ENCODE measurements at places on chromosomes 11 and 22. TPM values are rescaled to one million over a fixed set of nuclear protein-coding genes. Genes with fewer than 3 reads are reported as not detected.

The OR5W2 gene
- not detected for polyA plus RNA-seq

The PDGFB gene
- 179 TPM for polyA plus RNA-seq

The ANO1 gene
- polyA plus RNA-seq = 0.03 TPM

The CALCB gene
- not detected for polyA plus RNA-seq

The FAT3 gene
- polyA plus RNA-seq = 0.41 TPM

The SREBF2 gene
- 101 TPM for polyA plus RNA-seq

The PARVG gene
- 0.02 TPM for polyA plus RNA-seq

DNA sequence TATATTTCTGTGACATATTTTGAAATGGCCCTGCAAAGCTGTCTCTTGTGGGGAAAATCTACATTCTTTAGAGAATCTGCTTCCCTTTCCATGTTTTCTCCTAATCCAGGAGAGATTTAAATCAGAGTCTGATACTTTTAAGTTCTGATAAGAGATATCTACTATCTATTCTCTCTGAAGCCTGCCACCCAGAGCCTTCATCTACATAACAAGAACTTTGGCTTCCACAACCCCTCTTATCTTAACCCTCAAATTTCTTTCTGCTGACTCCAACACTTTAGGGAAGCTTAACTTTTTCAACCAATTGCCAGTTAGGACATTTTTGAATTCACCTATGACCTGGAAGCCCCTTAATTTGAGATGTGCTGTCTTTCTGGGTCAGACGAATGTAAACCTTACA, 965.2 kb downstream of the TBC1D22A start:
- no peak for DNase-seq

GRCh38 chr22:32880893-32881596, 79.5 kb downstream of the TIMP3 start:
- peak; percentile 4 for DNase-seq

GRCh38 chr11:128916681-128917080, 25.5 kb downstream of the KCNJ5 start:
- no peak for DNase-seq

DNA sequence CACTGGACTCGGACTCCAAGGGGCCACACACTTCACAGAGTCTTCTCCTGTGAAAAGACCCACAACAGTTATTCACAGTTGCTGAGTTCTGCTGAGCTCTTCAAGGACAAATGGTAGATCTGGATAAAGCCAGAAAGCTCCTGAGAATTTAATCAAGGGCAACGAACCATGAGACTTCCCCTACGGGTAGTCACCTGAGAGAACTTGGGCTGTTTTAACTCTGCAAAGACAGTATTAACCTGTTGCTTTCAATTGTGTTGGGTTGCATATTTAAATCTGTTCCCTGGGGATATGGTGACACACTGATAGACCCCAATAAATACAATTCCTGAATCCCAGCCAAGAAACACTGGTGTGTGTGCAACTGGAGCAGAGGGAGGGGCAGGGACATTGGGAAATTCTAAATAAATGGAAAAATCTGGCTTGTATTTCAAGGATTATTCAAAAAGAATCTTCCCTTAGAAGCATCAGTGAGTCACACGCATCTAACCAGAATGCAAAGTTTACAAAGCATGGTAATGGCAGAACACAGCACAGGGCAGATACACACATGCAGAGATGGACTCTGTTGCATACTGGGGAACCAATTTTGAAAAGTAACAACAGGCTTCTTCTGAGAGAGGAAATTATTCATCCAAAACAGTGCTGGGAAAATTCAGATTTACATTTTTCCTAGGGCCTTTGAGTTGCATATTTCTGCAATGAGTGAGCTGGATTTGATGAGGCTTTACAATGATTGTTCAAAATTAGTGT, 4.0 kb downstream of the KCNJ1 start:
- DNase-seq = peak; percentile 25

- DNase-seq = no peak
Measured at GRCh38 chr11:79686703-79687419, 246.0 kb upstream of the TENM4 start.

DNA sequence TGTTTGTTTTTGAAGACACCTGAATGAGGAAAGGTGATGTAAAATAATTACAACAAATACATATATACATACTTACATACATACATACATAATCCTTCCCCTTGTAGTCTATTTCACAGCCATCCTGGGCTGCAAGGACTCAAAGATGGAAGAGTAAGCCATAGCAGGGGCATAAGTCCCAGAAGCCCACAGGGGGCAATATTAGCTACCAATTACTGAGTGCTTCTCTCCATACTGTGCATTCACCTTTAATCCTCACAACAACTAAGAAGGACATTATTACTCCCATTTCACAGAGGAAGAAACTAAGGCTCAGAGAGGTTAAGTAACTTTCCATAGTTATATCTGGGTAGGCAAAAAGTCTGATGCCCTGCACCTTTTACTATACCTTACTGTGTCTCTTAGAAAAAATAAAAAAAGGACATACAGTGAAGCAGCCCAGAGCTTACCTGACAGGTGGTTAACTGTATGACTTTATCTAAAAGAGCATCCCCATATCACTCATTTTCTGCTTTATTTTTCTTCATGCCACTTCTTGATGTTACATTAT, 2.7 kb downstream of the SERGEF start:
- DNase-seq = no peak

DNA sequence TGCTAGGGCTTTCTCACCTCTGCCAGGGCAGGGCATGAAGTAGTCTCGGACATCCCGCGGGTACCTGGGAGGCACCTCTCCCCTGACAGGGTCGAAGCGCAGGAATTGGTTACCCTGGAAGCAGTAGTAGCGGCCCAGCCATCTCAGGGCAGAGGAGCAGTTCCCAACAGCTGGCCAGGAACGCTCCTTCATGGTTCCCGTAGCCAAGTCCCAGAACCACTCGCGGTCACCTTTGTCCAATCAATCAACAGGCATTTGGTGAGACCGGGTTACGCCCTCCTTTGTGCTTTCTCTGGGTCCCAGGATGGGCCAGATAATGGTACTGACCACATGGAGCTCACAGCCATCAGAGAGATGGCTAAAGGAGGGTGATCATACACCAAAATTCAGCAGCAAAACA, 3.4 kb downstream of the HPX start:
- DNase-seq = no peak

DNA sequence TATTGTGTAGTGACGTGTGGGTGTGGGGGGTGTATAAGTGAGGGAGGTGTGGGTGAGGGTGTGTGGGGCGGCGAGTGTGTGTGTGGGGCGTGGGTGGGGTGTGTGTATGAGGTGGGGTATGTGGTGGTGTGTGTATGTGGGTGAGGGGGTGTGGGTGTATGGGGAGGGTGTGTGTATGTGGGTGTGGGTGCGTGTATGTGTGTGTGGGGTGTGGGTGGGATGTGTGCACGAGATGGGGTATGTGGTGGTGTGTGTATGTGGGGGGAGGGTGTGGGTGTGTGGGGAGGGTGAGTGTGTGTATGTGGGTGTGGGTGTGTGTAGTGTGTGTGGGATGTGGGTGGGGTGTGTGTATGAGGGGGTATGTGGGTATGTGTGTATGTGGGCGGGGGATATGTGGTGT, 205.5 kb downstream of the OPCML start:
- no peak for DNase-seq

DNA sequence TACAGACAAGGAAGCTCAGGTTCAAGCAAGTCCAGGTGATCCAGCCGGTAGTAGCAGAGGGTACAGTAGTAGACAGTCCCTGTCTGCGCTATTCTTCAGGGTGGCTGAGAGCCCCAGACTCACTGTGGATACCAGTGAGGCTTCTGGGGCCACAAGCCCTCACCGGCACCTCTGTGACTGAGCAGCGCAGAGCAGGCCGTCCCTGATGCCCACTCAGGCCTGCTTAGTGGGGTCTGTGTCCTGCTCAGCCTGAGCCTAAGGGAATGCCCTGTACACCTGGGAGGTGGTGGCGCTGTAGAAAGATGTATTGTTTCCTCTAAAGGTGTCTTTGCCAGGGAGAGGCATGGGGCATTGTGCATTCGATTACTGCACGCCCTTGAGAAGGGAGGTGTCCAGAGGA, 143.8 kb downstream of the CACNA1I start:
- no peak for DNase-seq

GRCh38 chr11:44817207-44817949, 90.6 kb downstream of the TSPAN18 start:
- DNase-seq = no peak

DNA sequence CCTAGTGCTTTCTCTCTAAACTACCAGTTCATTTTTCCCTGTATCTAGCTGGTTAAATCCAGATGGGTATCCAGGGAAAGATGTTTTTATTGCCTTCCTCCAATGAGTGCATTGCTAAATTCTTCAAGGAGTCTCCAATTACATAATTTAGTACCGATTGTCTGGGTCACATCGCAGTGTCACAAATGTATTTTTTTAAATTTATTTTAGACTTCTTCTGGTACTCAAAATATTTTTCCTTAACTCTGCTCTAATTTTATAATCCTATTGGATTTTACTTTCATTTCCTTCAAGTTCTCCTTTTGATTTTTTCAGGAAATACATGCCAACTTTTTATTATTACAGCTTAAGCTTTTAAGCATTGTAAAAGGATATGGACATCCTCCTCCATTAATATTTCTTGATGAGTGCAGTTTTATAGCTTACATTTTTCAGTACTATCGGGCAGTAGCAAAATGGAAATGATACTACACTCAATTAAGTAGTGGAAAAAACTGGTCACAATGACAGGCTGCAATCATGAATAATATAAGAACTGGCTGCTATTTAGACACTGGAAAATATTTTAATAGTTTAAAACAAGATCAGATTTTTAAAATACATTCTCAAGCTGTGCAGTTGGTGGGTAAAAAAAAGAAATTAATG, 20.3 kb downstream of the BBOX1 start:
- no peak for DNase-seq

DNA sequence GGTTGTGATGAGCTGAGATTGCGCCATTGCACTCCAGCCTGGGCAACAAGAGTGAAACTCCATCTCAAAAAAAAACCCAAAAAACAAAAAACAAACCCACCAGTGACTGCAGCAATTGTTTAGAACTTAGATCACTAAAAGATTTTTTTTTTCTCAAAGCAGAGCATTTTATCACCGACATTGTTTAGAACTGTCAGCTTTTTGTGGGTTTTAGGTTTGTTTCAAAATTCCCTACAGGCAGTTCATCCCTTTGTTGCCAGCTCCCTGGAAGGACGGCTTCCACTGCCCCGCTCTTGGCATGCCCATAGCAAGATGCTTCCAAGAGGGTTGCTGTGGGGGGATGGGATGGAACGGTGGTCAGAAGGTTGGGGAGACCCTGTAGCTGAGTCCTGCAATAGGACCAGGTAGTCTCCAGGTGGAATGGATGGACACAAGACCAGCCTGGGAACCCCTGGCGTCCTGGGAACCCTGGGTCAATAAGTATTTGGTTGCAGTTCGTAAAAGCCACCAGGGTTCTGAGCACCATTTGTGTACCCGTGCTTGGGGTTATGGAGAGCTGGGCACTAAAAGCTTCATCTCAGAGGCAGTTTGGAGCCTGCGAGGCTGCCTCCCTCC, 46.7 kb downstream of the TSPAN18 start:
- no peak for DNase-seq

DNA sequence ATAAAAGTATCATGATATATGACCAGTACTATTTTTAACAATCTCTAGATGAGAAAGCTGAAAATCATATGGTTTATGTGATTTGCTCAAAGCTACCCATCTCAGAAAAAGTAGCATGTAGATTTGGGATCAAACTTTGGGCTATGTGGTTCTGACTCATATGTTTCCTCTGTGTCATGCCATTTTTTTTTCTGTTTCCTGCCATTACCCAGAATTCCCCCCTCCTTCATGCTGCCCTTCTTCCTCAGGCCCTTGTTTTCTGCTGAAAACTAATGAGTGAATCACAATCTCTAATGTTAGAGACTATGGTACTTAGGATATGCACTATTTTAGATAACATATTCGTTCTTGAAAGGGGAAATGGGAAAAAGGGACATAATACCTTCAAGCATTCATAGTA, 80.7 kb downstream of the JRKL start:
- DNase-seq = no peak

GRCh38 chr11:68396516-68396915, 64.0 kb upstream of the PPP6R3 start:
- DNase-seq = no peak

DNA sequence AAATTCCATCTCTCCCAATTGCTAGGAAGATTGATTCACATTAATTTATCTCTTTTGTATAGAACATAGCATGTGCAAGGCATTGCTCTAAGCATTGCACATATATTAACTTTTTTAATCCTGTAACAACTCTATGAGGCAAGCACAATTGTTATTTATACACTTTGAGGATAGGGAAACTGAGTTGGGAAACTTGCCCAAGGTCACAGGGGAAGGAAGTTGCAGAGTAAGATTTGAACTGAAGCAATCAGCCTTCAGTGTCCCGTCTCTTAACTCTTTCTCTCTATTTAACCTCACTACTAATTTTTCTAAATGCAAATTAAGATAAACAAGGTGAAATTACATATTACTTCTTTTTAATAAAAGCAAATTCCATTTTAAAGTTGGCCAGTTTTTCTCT, 22.2 kb downstream of the OR56B4 start:
- DNase-seq = peak; percentile 8

- DNase-seq = no peak
Measured at GRCh38 chr11:82871646-82872045, 28.6 kb downstream of the PRCP start.

DNA sequence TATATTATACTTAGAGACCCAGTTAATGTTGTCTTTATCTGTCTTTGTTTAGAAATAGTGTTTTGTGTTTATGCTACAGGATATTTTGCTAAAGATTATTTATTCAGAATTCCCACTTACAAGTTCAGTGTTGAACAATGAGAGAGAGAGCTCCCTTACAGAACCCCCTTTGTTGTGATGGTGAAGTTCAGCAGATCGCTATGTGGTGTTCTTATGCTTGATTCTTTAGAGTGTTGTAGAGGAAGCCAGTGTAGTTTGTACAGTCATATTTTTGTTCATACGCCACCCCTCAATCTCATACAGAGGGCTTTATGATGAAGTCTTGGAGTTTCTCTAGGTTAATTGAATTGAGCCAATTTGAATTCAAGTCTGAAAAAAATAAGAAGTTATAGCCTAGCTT, 150.2 kb downstream of the TMEM135 start:
- no peak for DNase-seq

GRCh38 chr22:29427176-29427760, 11.1 kb upstream of the RFPL1 start:
- DNase-seq = no peak

- no peak for DNase-seq
Measured at GRCh38 chr22:39515266-39516050, 4.9 kb upstream of the ATF4 start.

- DNase-seq = no peak
Measured at GRCh38 chr11:578276-579035, 2.2 kb downstream of the PHRF1 start.

GRCh38 chr22:35479985-35480550, 60.6 kb upstream of the RASD2 start:
- peak; percentile 22 for DNase-seq
